H1 (cell line): ENCODE measurements at places on chromosomes 12 and 14. TPM values are rescaled to one million over a fixed set of nuclear protein-coding genes. Genes with fewer than 3 reads are reported as not detected.

The LGR5 gene
- 0.08 and 0.13 TPM in 2 replicates for polyA plus RNA-seq

The DPF3 gene
- 0.03 TPM in 1 of 2 replicates, not detected in the other for polyA plus RNA-seq

The MDGA2 gene
- polyA plus RNA-seq, result 0.02 and 0.11 TPM in 2 replicates

The IL23A gene
- polyA plus RNA-seq, result 2.6 and 3.6 TPM in 2 replicates

The NKX2-1 gene
- polyA plus RNA-seq, result not detected in 2 replicates

The C14orf180 gene
- not detected in 2 replicates for polyA plus RNA-seq

The KCNJ8 gene
- polyA plus RNA-seq, result 0.48 and 0.78 TPM in 2 replicates

The CNTN1 gene
- polyA plus RNA-seq, result 4.0 and 7.2 TPM in 2 replicates

The SLC6A13 gene
- polyA plus RNA-seq, result 0.03 and 0.19 TPM in 2 replicates

The NOS1 gene
- 1.5 and 1.8 TPM in 2 replicates for polyA plus RNA-seq

The KRT6B gene
- not detected in 2 replicates for polyA plus RNA-seq
